ENCODE measurements at places on chromosomes 12 and 14.

- DNase-seq = no peak
Measured at GRCh38 chr12:27013611-27014084, 536 bp downstream of the TM7SF3 start.

DNA sequence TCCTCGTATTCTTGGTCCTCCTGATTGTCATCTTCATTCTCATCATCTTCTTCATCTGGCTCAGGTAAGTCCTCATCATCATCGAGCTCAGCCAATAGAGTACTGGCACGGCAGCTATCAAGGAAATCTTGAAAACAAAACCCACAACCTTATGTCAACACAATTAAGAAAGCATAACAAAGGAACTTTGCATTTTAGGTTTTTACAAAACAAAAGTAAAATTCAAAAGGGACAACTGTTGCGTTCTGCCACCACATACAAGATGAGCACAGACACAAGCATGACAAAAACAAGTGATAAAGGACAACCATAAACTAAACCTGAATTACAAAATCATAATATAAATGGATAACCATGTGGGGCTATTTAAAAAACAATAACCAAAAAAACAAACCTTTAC is 84.7 kb downstream of the HECTD1 start:
- no peak for DNase-seq

DNA sequence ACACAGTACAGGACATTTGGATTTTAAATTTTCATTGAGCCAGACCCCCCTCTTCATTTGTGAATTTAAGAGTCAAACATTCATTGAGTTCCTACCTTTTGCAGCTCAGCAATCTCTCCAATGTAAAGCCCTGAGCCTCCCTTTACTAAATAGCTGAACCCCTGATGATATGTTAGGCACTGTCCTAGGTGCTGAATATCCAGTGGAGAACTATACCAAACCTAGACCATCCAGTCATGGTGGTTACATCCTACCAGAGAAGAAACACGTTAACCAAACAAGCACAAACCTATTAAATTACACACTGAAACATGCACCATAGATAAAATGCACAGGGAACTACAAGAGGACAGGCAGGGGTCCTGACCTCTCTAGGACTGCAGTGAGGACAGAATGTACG is 1585.3 kb upstream of the TMEM132C start:
- no peak for DNase-seq

- DNase-seq = no peak
Measured at GRCh38 chr12:62673028-62673815, 206.6 kb downstream of the MON2 start.

DNA sequence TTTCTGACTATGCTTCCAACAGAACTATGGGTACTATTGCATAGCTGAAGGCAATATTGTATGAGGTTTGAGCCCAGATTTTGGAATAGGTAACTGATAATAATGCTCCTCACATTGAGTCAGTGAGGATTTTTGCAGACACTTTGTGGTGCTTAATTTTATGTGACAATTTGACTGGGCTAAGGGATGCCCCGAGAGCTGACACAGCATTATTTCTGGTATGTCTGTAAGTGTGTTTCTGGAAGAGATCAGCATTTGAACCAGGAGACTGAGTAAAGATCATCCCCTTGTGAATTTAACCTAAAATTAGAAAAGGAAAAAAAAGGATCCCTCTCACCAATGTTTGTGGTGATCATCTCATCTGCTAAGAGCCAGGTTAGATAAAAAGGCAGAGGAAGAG is 404.9 kb downstream of the AEBP2 start:
- DNase-seq = no peak

DNA sequence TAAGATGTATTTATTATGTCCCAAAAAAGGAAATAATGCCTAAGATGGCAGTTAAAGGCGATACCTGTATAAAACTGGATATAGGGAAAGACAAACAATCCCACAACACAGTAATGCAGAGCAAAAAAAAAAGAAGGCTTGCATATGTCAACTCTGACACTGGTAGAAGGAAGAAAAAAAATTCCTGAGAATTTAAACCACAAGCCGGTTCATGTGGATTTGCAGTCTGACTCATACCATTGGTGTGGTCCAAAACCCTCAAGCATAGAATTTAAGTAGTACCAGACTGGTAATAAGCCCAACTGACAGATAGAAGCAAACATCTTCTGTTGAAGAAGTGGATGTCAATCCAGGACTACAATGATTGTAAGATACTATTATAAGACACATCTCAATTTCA is 7.2 kb downstream of the DNAI7 start:
- no peak for DNase-seq

DNA sequence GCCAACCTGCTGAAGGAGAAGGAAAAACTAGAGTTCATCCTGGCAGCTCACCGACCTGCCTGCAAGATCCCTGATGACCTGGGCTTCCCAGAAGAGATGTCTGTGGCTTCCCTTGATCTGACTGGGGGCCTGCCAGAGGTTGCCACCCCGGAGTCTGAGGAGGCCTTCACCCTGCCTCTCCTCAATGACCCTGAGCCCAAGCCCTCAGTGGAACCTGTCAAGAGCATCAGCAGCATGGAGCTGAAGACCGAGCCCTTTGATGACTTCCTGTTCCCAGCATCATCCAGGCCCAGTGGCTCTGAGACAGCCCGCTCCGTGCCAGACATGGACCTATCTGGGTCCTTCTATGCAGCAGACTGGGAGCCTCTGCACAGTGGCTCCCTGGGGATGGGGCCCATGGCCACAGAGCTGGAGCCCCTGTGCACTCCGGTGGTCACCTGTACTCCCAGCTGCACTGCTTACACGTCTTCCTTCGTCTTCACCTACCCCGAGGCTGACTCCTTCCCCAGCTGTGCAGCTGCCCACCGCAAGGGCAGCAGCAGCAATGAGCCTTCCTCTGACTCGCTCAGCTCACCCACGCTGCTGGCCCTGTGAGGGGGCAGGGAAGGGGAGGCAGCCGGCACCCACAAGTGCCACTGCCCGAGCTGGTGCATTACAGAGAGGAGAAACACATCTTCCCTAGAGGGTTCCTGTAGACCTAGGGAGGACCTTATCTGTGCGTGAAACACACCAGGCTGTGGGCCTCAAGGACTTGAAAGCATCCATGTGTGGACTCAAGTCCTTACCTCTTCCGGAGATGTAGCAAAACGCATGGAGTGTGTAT is 2.4 kb downstream of the FOS start:
- no peak for DNase-seq

- DNase-seq = no peak
Measured at GRCh38 chr14:91858536-91859275, 8.6 kb downstream of the TC2N start.

GRCh38 chr14:21258889-21259787 is 10.1 kb downstream of the HNRNPC start:
- no peak for DNase-seq

DNA sequence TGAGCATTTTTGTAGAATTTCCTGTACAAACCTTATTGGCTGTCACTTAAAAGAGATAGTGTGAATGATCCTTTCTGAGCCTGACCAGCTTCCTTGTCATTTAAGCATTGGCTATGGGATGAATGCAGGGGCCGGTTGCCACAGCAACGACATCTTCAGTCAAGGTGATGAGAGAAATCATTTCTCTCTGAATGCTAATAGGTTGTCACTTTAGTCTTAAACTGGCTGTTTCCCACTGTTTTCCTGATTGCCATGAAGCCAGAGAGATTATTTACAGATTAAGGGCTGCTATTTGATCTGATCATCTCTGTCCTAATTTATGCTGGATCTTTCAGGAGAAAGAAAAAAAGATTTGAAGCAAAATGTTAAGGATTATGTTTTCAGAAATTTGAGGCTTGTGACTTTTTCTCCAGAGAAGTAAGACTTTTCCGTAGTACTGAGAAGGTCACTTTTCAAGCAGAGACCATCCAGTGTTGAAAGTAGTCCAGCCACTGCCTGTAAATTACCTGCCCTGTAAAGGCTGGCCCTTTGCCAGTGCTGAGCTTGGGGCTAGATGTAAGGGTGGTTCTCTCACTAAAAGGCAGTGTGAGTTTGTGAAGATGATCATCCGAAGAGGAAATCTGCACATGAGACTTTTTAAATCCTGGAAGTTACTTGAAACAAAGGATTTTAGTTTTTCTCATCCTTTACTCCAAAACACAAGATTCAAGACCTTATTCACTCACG is 235.6 kb downstream of the DACT1 start:
- DNase-seq = no peak

DNA sequence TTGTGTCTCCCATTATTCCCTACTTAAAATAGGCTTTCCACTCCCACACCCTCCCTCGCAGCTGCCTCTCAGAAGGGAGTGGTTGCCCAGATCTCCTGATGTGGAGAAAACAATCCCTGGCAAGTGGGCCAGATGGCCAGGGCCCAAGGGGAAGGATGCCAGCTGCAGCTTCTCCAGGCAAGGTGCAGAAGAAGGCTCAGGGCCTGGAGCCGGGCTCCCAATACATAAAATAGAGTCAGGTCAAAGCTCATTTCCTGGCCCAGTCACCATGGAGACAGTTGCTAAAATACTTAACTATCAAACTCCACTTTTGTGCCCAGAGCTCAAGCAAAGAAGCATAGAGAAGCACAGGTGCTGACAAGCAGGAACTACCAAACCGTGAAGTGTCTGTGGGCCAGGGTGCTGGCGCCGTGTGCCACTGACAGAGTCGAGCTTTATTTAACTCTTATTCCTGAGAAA is 45.7 kb upstream of the ITPR2 start:
- no peak for DNase-seq

GRCh38 chr14:77638771-77639171 is 22.3 kb upstream of the SPTLC2 start:
- no peak for DNase-seq

DNA sequence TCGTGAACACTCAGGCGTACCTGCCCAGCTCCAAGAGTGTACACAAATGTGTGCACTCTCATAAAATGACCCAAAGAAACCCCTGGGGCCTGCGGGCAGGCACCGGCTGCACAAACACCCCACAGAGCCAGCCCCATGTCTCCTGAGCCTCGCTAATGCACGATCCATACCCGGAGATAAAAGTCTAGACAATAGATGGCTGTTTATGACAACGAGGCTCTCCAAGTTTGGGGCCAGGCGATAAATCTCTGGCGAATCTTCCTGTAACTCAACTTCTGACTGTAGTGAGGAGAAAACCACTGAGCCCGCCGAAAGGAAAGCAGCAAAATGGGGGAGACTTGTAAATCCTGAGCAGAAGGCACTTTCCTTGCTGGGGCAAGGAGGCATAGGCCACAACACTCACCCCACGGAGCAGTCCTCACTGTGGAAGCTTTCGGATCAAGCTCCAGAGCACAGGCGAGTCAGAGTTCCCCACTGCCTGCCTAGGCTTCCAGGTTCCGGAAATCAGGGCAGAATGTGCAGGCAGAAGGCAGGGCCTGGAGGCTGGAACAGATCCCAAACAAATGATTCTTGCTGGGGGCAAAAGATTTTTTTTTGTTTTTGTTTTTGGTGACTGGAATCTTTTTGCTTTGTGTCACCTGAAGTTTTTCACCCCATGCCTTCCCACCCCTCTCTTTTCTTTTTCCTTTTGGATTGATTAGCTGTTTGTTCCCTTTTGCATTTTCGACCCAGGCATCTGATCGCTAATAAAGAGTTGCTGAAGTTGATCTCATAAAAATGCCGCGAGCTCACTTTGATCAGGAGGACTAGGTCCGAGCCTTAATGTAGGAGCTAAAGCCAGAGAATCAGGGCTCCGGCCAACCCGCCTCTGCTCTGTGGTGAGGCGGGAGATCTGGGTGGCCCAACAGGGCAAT is 4.5 kb upstream of the HOXC11 start:
- DNase-seq = no peak

DNA sequence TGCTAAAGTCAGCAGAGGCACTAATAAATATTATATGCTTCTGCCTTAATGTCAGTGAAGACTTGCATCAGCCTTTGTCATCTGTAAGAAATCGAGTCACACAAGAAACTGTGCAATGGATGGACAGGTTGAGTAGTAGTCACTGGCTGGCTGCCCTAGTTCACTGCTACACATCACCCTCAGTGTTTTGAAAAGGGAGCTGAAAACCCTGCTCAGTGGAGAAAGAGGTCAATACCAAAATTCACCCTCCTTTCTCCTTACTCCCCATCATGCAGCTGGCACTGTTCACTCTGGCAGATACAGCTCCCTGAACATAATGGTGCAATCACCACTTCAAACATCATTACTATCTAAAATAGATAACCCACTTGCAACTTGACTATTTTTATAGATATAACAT is 6.6 kb downstream of the ANKS1B start:
- DNase-seq = no peak

- no peak for DNase-seq
Measured at GRCh38 chr14:52348279-52348678, 34.2 kb downstream of the PTGER2 start.

- DNase-seq = no peak
Measured at GRCh38 chr12:61821381-61821780, 438.8 kb upstream of the USP15 start.

DNA sequence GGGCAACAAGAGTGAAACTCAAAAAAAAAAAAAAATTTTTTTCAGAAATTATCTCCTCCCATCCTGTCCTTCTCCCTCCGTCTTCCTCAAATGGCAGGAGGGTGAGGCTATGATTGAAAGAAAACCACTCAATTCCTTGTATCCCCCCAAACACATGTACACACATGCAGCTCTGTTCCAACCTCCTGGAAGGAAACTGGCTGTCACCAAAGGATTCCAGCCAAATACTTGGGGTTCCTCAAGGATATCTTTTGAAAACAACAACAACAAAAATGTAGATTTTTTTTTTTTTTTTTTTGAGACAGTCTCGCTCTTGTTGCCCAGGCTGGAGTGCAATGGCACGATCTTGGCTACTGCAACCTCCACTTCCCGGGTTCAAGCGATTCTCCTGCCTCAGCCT is 46.8 kb upstream of the VASH1 start:
- DNase-seq = no peak

DNA sequence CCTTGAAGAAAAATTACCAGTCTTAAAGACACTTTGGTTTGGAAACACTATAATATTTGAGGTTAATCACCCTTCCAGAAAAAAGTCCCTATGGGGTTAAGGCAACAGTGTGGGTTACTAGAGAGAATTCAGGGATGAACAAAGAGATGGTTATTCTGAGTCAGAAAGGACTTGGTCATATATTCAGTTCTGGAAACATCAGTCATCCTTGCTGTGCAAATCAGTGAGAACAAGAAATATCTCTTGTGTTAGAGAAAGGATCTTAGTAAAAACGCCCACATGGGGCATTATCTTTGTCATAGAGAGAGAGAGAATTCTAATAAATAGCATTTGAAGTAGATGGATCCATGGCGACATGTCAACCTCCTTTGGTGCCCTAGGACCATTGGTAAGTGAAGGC is 59.4 kb upstream of the E2F7 start:
- DNase-seq = no peak

GRCh38 chr14:104395941-104396681 is 183.5 kb upstream of the C14orf180 start:
- peak; percentile 28 for DNase-seq

GRCh38 chr14:60051721-60052221 is 40.0 kb upstream of the PCNX4 start:
- DNase-seq = no peak

GRCh38 chr12:132818562-132818961 is 10.1 kb downstream of the GOLGA3 start:
- DNase-seq = no peak

GRCh38 chr14:28344381-28344780 is 422.2 kb upstream of the FOXG1 start:
- no peak for DNase-seq

- no peak for DNase-seq
Measured at GRCh38 chr12:63294327-63294632, 143.3 kb upstream of the AVPR1A start.

GRCh38 chr12:48164451-48164850 is 7.1 kb upstream of the ASB8 start:
- no peak for DNase-seq

GRCh38 chr12:13597166-13597565 is 384.2 kb downstream of the GRIN2B start:
- no peak for DNase-seq

GRCh38 chr12:4197922-4198763 is 75.4 kb upstream of the CCND2 start:
- no peak for DNase-seq

GRCh38 chr12:57590479-57590863 is 521 bp upstream of the PIP4K2C start:
- DNase-seq = no peak

Data from H9 (cell line).